ENCODE measurements at places on chromosomes 6 and 20. TPM values are rescaled to one million over a fixed set of nuclear protein-coding genes. Genes with fewer than 3 reads are reported as not detected.

DNA sequence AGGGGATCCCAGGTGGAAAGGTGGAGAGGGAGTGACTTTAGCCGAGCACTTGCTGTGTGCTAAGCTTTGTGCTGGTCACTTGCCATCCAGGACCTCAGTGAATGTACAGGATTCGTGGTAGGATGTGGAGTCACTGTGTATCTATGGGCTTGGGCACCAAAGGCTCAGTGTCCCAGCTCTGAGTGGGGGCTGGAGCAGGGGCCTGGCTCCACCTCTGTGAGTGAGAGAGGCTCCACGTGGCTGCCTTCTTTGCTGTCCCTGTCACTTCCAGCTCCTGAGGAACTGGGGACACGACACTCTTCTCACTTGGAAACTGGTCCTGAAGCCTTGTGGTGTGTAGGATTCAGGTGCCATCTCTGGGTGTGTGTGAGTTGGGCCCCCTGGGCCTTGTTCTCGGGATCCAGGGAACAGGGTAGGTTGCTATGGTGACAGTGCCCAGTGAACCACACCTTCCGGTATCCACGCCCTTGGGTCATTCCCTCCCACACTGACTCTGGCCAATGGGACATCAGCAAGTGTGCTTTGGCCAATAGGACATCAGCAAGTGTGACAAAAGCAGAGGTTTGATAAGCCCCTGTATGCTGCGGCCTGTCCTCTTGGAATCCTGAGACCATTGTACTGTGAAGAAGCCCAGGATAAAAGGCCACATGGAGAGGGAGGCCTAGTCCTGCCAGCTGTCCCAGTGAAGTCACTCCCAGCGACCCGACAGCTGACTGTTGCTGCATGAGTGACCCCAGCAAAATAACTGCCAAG lies 87.7 kb downstream of the CDH22 start:
- H3K27ac ChIP-seq, result no peak overlapping the region
- no peak overlapping the region for H3K4me3 ChIP-seq
- no peaks in the 10 kb centered on the region for H3K4me1 ChIP-seq
- DNase-seq, result no peak

- H3K4me1 ChIP-seq, result no peaks in the 10 kb centered on the region
- H3K27me3 ChIP-seq, result no peaks in the 10 kb centered on the region
- H3K27ac ChIP-seq, result no peak overlapping the region
- no peak for DNase-seq
- no peak overlapping the region for H3K4me3 ChIP-seq
These were observed 40.0 kb upstream of the ADGRF5 start for GRCh38 chr6:46961711-46962110.

- H3K36me3 ChIP-seq, result no peaks in the 10 kb centered on the region
- H3K4me1 ChIP-seq, result no peaks in the 10 kb centered on the region
- no peaks in the 10 kb centered on the region for H3K27me3 ChIP-seq
- DNase-seq, result no peak
These were observed 197.4 kb upstream of the POU3F2 start for GRCh38 chr6:98636941-98637340.

DNA sequence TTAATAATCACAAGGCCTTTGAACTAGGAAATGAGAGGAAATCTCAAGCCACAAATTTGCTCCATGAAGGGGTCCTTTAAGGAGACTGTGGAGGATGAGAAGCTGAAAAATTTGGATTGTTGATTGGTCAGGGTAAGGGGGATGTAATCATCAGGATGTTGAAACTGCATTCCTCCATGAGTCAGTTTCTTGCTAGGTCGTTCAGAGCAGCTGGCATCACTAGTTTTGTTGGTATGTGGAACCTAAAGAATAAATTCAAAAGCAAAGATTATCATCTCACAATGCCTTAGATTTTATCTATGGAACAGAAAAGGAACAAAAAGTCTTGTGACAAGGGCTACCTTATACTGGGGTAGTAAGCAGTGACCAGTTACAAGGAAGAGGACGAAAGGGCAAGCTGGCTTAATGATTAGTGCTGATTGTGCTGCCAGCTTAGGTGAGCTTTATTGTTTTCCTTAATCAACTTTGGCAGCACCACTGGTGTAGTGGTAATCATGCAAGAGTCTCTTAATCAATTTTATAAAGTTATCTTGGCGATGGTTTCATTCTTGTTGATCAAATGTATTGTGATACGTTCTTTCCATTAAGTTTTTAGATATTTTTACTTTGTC lies 36.6 kb downstream of the CRISP2 start:
- no peak for DNase-seq
- H3K27me3 ChIP-seq, result no peaks in the 10 kb centered on the region
- no peak overlapping the region for H3K27ac ChIP-seq
- H3K4me1 ChIP-seq, result no peaks in the 10 kb centered on the region
- H3K4me3 ChIP-seq, result no peak overlapping the region

GRCh38 chr6:36267731-36268477 lies 2.0 kb upstream of the PNPLA1 start:
- DNase-seq, result no peak
- H3K27me3 ChIP-seq, result peaks cover 11% of the 10 kb centered on the region
- no peak overlapping the region for H3K4me3 ChIP-seq
- no peak overlapping the region for H3K27ac ChIP-seq
- H3K4me1 ChIP-seq, result no peaks in the 10 kb centered on the region

GRCh38 chr6:163501439-163501838 lies 86.9 kb downstream of the QKI start:
- no peak overlapping the region for H3K27ac ChIP-seq
- no peaks in the 10 kb centered on the region for H3K27me3 ChIP-seq
- DNase-seq, result no peak
- no peaks in the 10 kb centered on the region for H3K4me1 ChIP-seq

DNA sequence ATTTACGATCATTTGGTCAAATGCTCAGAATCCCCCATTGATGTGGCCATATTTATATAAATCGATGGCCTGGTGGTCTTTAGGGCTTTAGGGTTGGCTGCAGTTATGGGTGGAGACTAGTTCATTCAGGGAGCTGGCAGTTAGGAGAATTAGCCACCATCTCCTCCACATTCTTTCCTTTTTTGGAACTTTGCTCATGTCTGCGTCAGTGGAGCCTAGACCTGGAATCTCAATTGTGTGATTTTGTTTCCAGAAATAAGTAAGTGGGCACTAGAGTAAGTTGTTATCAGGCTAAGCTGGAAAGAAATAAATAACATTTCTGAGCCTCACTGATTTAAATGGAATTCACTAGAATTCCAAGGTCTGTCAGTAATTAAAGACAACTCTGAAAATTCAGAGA lies 29.0 kb upstream of the ELOVL5 start:
- no peak for DNase-seq
- no peak overlapping the region for H3K4me3 ChIP-seq
- no peaks in the 10 kb centered on the region for H3K4me1 ChIP-seq
- no peak overlapping the region for H3K27ac ChIP-seq

- DNase-seq, result peak; percentile 60
- no peaks in the 10 kb centered on the region for H3K36me3 ChIP-seq
- no peaks in the 10 kb centered on the region for H3K27me3 ChIP-seq
- H3K27ac ChIP-seq, result no peak overlapping the region
These were observed 946 bp downstream of the BEND3 start for GRCh38 chr6:107114213-107114925.

GRCh38 chr6:2353412-2354137 lies 108.2 kb upstream of the GMDS start:
- no peak overlapping the region for H3K27ac ChIP-seq
- H3K4me1 ChIP-seq, result no peaks in the 10 kb centered on the region
- no peaks in the 10 kb centered on the region for H3K36me3 ChIP-seq
- H3K27me3 ChIP-seq, result no peaks in the 10 kb centered on the region
- no peak overlapping the region for H3K4me3 ChIP-seq

DNA sequence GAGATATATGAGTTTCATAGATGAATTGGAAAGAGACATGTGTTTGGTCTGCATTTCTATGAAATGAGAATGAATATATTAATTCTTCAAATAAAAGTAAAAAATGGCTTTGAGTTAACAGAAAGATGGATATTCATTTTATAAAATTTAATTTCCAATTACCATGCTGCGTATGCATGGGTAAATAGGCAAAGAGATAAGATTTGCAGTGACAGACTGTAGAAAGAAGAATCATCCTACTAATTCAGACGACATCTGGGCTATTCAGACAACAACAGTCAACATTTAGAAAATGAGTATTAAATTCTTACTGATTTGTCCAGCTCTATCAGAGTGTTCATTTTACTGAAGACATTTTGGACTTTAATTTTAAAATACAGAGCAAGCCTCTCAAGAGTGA lies 602.2 kb upstream of the NRSN1 start:
- DNase-seq, result no peak
- no peaks in the 10 kb centered on the region for H3K4me1 ChIP-seq
- H3K4me3 ChIP-seq, result no peak overlapping the region
- H3K27ac ChIP-seq, result no peak overlapping the region
- no peaks in the 10 kb centered on the region for H3K36me3 ChIP-seq
- H3K27me3 ChIP-seq, result no peaks in the 10 kb centered on the region

DNA sequence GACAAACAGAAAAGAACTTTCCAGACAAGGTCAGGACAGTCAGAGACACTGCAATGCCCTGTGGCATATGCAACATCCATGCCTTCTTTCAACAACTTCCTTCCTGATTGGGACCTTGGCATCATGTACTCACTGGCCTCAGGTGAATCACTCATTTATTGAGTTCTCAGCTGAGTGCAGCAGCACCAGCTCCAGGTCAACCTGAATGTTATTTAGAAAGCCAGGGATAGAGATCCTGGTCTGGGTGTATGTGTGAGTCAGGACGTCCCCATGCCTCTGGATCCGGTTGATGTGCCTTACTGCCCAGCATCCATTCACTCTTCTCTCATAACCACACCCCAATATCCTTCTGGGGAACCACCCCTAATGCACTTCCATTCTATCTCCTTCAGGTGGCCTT lies 54.4 kb downstream of the SNRNP48 start:
- H3K4me1 ChIP-seq, result no peaks in the 10 kb centered on the region
- no peak for DNase-seq
- H3K27ac ChIP-seq, result no peak overlapping the region
- H3K36me3 ChIP-seq, result no peaks in the 10 kb centered on the region
- H3K4me3 ChIP-seq, result no peak overlapping the region
- no peaks in the 10 kb centered on the region for H3K27me3 ChIP-seq

DNA sequence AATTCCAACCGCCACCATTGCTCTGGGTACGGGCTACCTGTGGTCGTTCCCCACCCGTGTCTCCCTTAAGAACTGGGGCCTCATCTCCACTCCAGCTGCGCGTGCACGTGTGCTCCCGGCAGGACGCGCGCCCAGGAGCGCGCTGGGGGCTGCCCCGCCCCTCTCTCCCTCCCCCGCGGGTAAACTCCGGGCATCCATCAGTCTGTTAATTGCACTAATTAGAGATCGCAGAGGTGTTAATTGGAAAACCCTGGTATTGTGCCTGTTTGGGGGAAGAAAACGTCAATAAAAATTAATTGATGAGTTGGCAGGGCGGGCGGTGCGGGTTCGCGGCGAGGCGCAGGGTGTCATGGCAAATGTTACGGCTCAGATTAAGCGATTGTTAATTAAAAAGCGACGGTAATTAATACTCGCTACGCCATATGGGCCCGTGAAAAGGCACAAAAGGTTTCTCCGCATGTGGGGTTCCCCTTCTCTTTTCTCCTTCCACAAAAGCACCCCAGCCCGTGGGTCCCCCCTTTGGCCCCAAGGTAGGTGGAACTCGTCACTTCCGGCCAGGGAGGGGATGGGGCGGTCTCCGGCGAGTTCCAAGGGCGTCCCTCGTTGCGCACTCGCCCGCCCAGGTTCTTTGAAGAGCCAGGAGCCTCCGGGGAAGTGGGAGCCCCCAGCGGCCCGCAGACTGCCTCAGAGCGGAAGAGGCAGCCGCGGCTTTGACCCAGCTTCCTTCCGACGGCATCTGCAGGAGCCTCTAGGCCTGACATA lies 14.4 kb downstream of the FOXP4 start:
- H3K4me3 ChIP-seq, result peak overlapping the region; percentile 65
- H3K36me3 ChIP-seq, result no peaks in the 10 kb centered on the region
- H3K27me3 ChIP-seq, result no peaks in the 10 kb centered on the region
- H3K4me1 ChIP-seq, result no peaks in the 10 kb centered on the region
- no peak for DNase-seq
- peak overlapping the region; percentile 11 for H3K27ac ChIP-seq

- H3K27ac ChIP-seq, result no peak overlapping the region
- no peaks in the 10 kb centered on the region for H3K4me1 ChIP-seq
- H3K4me3 ChIP-seq, result no peak overlapping the region
- no peak for DNase-seq
These were observed 537.4 kb downstream of the PTPRT start for GRCh38 chr20:42652266-42652665.

DNA sequence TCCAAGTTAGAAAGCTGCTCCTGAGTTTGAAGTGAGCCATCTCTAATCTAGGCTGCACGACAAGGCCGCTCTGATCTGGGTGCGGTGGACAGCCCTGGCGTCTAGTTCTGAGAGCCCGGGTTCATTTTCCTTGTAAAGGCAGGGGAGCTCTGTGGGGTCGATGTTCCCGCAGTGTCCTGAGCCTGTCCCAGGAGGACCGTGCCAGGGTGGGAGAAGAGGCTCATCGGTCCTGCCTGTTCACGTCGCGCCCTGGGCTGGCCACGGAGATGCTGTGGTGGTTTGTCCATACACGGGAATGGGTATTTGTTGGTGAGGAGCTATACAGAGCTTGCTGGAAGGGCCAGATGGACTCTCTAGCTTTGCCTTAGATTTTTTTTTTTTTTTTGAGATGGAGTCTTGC lies 27.0 kb downstream of the PSMG4 start:
- no peaks in the 10 kb centered on the region for H3K4me1 ChIP-seq
- no peak for DNase-seq
- H3K27ac ChIP-seq, result no peak overlapping the region
- H3K27me3 ChIP-seq, result no peaks in the 10 kb centered on the region
- H3K36me3 ChIP-seq, result no peaks in the 10 kb centered on the region
- no peak overlapping the region for H3K4me3 ChIP-seq

DNA sequence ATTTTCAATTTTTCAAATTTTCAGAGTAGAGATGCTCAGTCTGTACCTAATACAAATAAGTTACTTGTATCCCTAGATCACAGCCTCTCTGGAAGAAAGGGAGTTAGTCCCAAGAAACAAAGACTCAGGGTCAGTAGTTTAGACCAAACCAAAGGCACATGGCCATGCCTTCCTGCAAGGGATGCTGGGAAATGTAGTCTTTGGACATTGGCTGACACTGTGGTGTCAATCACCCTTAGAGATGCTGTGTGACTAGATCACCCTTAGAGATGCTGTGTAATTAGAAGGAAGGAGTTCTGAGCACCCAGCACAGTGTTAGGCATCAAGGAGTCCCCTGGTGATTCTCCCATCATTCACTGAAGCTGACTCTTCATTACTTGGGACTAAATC lies 202.1 kb downstream of the NFATC2 start:
- H3K4me1 ChIP-seq, result no peaks in the 10 kb centered on the region
- H3K27me3 ChIP-seq, result no peaks in the 10 kb centered on the region
- H3K36me3 ChIP-seq, result no peaks in the 10 kb centered on the region
- no peak overlapping the region for H3K4me3 ChIP-seq
- no peak for DNase-seq

GRCh38 chr20:34891166-34892062 lies 15.0 kb downstream of the ACSS2 start:
- H3K27me3 ChIP-seq, result no peaks in the 10 kb centered on the region
- no peaks in the 10 kb centered on the region for H3K4me1 ChIP-seq
- H3K36me3 ChIP-seq, result no peaks in the 10 kb centered on the region
- no peak for DNase-seq

- no peak overlapping the region for H3K4me3 ChIP-seq
- H3K27me3 ChIP-seq, result no peaks in the 10 kb centered on the region
- no peak overlapping the region for H3K27ac ChIP-seq
- H3K4me1 ChIP-seq, result peaks cover 4% of the 10 kb centered on the region
- DNase-seq, result no peak
- no peaks in the 10 kb centered on the region for H3K36me3 ChIP-seq
These were observed 8.5 kb downstream of the SLC2A10 start for GRCh38 chr20:46717818-46718541.

IYD gene
- 0.33 TPM for total RNA-seq

ZBTB22 gene
- 18.7 TPM for total RNA-seq

NEDD9 gene
- total RNA-seq, result 108 TPM

All from breast epithelium (tissue), 4 donors.